Stimulated activated CD8-positive, alpha-beta memory T cell treated with anti-CD3 and anti-CD28 coated beads, Interleukin-4, amount 100 ng/mL, for 4 hours (primary cell): ENCODE measurements at places on chromosomes 12 and 14.

DNA sequence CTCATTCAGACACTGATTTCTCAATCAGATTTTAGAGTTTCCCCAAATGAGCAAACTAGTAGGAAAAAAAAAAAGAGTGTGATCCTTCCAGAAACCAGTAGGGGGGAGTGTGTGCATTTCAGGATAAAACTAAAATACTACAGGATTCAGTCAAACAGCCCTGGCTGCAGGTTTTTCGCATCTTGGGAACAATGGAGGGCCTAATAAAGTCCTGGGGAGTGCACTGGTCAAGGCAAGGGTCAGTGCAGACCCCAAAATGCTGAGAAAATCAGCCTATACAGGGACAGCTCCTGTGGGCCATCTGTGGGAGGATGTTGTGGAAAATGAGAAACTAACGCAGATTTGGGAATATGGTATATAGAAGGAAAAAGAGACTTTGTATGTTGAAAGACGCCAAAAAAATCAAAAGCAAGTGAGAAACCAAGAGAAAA is 22.2 kb upstream of the ABCD4 start:
- no peak for DNase-seq

DNA sequence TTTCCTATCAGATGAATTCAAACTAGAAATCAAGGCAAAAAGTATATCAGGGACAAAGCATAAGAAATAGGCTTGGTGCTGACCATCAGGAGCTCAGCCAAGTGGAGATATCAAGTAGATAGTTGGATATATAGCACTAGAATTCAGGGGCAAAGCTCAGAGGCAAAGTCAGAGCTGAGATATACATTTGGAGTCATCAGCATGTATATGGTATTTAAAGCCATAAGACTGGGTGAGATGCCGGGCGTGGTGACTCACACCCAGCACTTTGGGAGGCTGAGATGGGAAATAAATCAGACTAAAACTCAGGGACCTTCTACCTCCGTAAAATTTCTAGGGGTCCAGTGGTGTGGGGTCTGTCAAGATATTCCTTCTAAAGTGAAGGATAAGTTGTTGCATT is 38.9 kb upstream of the LIMA1 start:
- DNase-seq, result no peak

DNA sequence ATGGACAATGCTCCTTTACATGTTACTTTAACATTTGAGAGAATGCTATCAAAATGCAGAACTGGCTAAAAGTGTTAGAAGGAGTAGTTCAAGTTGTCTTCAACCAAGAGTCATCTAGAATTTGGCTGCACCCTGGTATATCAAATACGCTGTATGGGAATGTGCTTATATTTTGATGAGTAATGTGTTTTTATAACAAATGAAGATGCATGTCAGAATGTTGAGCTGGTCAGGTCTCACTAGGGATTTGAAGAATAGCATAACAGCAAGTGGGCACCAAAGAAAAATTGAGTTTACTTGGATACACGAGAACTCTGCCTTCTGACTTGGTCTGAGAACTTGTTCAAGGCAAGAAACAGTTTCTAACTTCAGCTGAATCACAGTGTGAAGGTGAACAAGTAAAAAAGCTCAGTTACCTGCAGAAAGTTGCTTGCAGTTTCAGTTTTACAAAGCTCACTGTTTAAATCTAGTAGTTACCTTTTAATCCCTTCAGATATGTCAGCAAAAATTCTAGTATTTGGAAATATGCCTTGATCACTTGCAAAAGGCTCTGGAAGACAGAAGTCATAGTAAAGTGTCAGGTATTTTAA is 82.3 kb downstream of the PDE3A start:
- DNase-seq, result no peak

DNA sequence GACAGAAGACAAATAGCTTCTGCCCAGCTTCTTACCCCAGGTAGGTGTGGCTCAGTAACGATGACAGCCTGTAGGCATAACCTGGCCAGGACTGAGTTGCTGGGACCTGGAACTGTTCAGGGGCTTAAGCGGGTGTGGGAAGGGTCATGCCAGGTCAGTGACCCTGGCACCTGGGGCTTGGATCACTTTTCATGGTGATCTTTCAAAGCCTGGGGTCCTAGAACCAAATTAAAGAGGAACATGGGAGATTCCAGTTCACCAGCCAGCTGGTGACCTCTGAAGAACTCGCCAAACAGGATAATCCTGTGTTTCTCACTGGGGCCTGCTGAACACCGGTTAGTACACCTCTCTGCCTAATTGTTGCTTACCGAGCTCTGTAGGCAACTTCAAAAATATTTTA is 102.6 kb upstream of the LMNTD1 start:
- DNase-seq, result no peak

DNA sequence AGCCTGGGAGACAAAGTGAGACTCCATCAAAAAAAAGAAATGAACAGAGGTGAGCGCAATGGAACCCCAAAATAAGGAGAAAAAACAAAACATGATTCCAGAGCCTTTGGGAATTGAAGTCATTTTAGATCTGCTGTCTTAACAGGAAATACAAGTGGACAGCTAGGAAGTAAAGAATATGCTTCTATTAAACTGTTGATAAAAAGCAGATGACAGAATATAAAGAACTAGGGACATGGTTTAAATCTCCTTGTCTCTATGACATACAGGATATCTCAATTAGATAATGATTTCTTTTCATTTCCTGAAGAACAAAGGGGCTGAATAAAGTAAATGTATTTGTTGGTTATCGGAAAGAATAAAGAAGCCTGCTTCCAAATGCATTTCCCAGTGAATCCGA is 49.3 kb upstream of the ETV6 start:
- DNase-seq, result no peak
